ENCODE measurements at places on chromosomes 3 and 15. TPM values are rescaled to one million over a fixed set of nuclear protein-coding genes. Genes with fewer than 3 reads are reported as not detected.

DNA sequence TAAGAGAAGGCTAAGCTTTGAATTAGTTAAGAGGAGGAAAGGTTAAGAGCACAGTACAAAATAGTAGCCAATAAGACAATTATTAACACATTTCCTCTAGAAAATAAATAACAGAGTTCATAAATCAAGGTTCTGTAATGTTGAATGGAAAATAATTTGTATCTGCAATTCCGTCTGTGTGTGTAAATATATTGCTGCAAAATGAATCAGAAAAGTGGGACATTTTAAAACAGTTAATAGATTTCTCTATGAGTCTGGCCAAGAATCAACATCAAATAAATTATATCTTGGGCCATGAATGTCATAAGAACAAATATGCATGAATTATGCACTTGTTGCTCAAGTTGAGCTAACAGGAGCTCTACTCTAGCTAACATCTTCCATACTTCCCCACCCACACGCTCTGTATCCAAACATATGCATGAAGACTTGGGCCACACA is 14.2 kb upstream of the SUCNR1 start:
- DNase-seq: no peak

DNA sequence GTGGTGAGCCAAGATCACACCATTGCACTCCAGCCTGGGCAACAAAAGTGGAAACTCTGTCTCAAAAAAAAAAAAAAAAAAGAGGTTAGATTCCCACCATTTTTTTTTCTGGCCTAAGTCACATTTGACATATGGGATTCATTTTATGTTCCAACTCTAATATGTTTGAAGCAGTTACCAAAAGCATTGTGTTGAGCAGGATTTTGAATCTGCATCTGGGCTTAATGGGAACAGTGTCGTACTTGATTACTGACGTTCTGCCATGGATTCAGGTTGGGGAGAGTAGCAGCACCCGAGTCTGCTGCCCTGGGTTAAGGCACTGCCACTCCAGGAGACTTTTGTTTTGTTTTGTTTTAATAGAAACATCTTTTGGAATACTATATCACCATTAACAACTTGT is 348.7 kb upstream of the TBL1XR1 start:
- DNase-seq: no peak

DNA sequence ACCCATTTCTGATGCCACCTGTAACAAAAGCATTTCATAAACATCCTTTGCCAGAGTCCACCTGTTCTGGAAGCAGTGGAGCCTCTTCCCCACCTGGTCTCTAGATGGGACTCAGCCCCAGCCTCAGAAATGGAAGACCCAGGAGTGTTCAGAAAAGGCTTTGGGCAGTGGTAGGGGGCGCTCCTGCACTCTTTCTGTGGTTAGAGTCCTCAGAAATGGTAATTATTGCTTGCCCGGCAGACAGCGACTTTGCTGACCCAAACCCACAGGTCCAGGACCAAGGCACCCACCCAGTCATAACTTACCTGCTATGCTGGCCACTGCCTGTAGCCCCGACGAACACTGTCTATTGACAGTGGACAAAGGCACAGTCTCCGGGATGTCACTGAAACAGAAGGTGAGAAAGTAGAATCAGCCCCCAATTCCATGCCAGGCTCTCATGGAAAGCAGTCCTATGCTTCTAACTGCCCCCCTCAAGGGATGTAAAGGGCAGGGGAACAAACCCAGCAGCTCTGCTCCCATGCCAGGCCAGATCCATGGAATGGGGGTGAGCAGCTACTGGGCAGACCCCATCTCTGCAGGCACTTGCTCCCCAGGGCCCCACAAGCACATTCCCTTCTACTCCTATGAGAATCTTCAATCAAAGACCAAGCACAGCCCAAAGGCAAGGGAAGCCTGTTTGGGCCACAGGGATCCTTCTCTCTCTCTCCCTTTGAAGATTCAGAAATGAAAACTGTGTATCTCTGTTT is 5.1 kb downstream of the ACAA1 start:
- no peak for DNase-seq

GRCh38 chr3:53511246-53511645 is 16.8 kb downstream of the CACNA1D start:
- no peak for DNase-seq

DNA sequence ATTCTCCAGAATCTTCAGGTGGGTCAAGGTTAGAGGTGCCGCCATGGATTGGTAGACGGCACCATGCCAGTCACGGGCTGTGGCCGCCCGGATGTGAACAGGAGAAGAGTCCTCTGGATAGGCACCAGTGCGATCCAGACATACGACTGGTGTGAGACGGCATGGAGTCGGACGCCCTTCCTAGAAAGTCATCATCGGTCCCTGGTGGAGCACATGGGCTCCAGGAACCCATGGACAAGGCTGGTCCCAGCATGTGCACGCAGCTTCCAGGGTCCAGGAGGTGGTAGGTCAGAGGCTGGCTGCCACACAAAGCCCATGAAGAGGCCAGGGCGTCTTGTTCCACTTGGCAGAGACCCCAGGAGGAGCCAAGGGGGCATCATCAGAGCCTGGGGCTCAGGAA is 276.1 kb upstream of the LRRC3B start:
- DNase-seq: no peak

RBMS3 gene
- total RNA-seq: 136 TPM

ZNF609 gene
- 23.7 TPM for total RNA-seq

DNA sequence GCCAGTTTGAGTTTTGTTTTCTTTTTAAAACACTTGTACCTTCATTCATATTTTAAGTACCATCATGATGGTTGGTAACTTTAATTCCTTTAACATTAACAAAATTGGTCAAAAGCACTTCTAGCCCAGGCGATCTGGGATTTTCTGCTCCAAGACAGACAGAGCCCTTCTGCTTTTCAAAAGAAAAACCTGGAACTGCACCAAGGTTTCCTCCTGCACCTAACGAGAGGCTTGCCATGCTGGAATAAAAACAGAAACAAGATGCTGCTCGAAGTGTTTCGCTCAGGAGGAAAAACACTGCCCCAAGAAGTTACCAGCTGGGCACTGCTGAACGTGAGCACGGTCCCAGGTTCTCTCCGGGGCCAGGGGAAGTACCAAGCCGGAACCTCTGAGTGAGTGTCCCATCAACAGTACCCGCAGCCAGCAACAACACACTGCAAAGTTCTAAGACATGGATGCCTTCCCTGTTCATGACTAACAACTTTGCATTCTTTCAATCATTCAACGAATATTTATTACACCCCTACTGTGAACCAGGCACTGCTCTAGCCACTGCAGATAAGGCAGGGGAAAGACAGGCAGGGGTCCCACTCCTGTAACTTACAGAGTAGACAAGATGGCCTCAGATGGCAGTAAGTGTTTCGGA is 98.8 kb downstream of the XXYLT1 start:
- no peak for DNase-seq

- no peak for DNase-seq
Observed at GRCh38 chr3:192897005-192897404, 20.7 kb downstream of the MB21D2 start.

DNA sequence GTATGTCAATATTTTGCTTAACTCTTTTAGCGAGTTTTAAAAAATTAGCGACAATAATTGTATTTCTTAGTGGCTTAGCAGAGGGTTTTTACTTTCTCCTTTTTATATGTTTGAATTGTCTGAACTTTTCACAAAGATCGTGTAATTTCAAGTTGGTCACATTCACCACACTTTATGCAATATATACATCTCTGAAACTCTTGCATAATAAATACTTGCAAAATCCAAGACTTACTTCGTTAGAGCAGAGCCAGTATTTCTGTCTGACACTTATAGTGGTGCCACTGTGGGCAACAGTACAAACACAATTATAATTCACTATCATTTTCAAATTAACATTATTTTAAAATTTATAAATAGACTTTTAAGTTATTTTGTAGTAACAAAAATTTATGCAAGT is 62.0 kb downstream of the SUCNR1 start:
- DNase-seq: no peak

GRCh38 chr15:90878660-90879059 is 5.6 kb upstream of the FES start:
- no peak for DNase-seq

GRCh38 chr3:109413049-109413448 is 75.7 kb upstream of the DPPA4 start:
- DNase-seq: no peak

- DNase-seq: no peak
Observed at GRCh38 chr3:47565734-47566550, 12.7 kb downstream of the CSPG5 start.

DNA sequence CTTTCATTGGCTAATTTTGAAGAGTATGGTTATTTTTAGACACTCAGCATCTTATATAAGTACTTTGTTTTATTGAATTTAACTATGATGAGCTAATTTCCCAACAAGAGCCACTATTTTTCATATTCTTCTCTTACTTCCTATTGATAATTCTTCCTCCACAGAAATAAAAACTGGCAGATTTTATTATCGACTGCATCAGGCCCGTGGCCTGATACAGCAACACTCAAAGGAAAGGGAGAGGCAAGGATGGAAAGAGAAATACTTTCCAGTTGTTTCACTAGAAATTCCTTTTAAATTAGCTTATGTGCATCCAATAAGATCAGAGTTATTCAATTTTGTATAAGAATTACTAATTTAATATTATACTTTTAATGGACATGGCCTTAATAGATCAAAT is 886.3 kb downstream of the ROBO1 start:
- DNase-seq: no peak

IL12A gene
- total RNA-seq: 0.58 TPM

DNA sequence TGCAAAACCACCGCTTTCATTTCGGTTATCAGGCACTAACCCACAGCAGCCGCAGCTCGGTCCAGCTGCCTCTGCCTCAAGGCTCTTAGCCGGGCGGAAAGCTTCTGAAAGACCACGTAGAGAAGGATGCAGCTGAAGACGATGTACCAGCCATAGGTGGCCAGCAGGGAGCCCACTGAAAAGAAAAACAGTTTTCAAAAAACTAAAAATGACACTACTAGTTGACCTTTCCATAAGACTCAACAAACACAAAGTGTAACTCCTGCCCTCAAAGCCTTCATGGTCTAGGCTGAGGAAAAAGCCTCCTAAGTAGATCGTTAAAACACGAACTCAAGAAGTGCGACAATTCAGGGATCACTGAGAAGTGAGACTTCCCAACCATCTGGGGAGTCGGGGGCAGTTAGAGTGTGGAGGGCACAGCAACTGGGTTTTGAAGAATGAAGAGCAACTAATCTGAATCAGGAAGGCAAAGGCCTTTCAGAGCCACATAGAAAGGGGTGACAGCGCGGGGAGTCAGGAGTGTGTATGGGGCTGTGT is 716 bp downstream of the SELENOS start:
- no peak for DNase-seq

DNA sequence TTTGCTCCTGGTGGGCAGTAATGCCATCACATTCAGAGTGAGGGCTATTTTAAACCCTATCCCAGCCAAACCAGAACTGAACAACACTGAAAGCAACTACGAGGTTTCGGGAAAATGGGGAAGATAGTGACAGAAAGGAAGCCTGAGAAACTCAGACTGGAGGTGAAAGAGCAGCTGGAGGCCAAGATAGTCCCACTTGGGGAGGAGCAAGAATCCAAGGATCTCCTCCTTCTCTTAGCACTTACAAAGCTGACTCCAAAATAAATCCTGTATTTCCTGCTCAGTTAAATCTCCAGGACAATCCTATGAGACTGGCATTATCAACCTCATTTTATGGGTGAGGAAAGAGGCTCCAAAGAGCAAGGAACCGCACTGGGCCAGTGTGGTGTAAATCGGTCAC is 14.1 kb upstream of the SETMAR start:
- DNase-seq: no peak

DNA sequence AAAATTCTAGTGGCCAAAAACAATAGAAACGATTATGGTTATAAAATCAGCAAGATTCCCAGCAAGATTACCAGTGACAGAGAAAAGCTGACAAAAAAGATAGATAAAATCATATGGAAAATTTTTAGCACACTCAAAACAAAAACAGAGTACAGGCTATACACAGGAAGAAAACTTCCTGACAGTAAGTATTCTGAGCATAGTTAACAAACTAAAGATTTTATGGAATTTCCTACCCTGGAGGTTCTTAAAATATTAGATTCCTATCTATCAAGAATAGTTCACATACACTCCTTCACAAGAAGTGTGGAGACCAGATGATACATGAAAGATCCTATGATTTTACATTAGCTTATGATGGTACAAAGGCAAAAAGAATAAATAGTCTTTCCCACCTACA is 50.8 kb downstream of the ZNF148 start:
- no peak for DNase-seq

DNA sequence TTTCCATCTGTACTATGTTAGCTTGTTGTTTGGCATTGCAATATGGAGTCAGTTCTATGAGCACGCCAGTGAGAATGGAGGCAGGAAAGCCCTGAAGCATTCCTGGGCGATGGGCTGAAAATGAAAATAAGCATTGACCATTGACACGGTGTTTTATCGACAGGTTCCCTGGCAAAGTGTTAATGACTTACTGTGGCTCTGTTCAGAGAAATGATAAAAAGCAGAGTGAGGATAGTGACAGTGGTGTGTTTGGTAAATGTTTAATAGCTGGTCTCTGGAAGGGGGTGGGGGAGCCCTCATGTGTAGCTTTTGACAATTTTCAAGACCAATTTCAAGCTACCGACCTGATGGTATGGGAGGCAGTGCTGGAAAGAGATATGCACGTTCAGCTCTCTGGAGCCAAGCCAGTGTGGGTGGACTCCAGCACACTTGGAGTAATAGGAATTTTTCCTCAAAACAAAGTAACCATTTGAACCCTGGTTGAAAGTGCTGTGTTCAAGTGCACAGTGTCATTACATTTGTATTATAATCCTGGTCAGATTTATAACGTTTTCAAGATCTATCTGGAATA is 341.7 kb upstream of the ROBO2 start:
- no peak for DNase-seq

GRCh38 chr15:40618023-40618422 is 24.0 kb downstream of the KNL1 start:
- DNase-seq: no peak

CPN2 gene
- total RNA-seq: not detected

GRCh38 chr15:101651554-101652097 is 555 bp downstream of the TM2D3 start:
- DNase-seq: no peak

WDR72 gene
- total RNA-seq: 0.16 TPM

PLCH1 gene
- total RNA-seq: 3.2 TPM

DNA sequence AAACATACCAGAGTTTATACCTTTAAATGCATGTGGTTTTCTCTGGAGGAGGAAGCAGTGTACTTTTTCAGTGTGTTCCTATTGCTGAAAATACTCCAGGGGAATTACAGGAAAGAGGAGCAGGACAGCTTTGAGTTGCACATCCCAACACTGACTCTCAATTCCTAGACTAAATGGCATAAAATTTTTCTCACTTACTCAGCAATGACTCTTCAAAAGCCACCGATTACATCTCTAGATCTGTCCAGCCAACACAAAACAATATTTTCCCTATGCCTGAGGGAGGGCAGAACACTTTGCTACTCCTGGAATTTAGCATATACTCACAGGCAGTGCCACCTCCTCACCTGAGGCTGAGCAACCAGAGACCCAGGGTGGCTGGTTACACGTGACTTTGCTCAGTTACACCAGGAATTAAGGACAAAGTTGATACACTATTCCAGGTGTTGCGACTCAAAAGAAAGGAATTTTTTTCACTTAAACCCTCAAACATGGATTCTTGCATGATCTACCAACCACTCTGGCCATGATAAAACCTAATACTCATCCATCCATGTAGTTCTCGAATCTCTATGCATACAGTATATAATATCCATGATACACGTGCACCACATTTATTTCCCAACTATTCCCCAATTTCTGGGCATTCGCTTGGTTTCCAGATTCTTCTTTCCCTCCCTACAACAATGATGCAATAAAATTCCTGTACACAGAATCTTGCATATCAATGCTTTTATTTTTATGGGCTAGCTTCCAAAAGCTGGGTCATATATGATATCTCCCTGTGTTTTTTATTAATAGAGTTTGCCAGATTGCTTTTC is 194.6 kb downstream of the THRB start:
- no peak for DNase-seq

- no peak for DNase-seq
Observed at GRCh38 chr15:60762638-60763037, 283.7 kb upstream of the ICE2 start.

Measured in urinary bladder (tissue), 4 donors.